ENCODE measurements at places on chromosomes 1 and 21. TPM values are rescaled to one million over a fixed set of nuclear protein-coding genes. Genes with fewer than 3 reads are reported as not detected.

Gene CELF3
- total RNA-seq, result not detected

Gene C1orf94
- not detected for total RNA-seq

Gene SSR2
- 256 TPM for total RNA-seq

Gene TSTD1
- 49.8 TPM for total RNA-seq

Gene LCE2B
- not detected for total RNA-seq

Gene C1orf116
- total RNA-seq, result 0.11 TPM

Gene SGIP1
- not detected for total RNA-seq

Gene OR2G2
- not detected for total RNA-seq

Data from naive thymus-derived CD4-positive, alpha-beta T cell (primary cell).